ENCODE measurements at places on chromosomes 11 and 22.

GRCh38 chr11:124791626-124792341, 8.4 kb downstream of the MSANTD2 start:
- no peak for DNase-seq

DNA sequence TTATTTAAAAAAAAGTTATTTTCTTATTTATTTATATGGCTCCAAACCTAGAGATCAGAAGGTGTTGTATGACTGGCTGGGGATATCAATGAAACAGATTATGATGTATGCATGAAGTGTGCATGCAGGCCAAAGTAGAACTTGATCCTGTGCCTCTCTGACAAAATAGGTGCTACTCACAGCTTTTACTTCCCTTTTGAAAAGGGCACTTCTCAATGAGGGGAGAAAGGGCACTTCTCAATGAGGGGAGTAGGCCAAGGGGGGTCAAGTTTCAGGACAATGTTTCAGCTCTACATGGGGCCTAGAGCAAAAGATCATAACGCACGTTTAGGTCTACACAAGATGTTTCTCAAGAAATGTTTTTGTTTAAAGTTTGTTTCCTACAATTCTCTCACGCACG, 397.5 kb downstream of the ETS1 start:
- DNase-seq: no peak

- DNase-seq: no peak
Measured at GRCh38 chr22:35870517-35871293, 153.0 kb downstream of the APOL5 start.

GRCh38 chr22:49737101-49737551, 90.5 kb downstream of the BRD1 start:
- DNase-seq: no peak

- DNase-seq: no peak
Measured at GRCh38 chr11:70303070-70303469, 32.6 kb downstream of the PPFIA1 start.

- peak; percentile 21 for DNase-seq
Measured at GRCh38 chr11:107741044-107741823, 29.4 kb upstream of the SLN start.

GRCh38 chr22:22144858-22145257, 99.7 kb upstream of the VPREB1 start:
- no peak for DNase-seq

GRCh38 chr11:79263001-79263400, 177.8 kb downstream of the TENM4 start:
- DNase-seq: no peak

GRCh38 chr22:25137577-25138525, 61.8 kb upstream of the CRYBB3 start:
- DNase-seq: no peak

- DNase-seq: no peak
Measured at GRCh38 chr11:18282626-18283025, 16.6 kb downstream of the SAA1 start.
